ENCODE measurements at places on chromosomes 13 and 19.

DNA sequence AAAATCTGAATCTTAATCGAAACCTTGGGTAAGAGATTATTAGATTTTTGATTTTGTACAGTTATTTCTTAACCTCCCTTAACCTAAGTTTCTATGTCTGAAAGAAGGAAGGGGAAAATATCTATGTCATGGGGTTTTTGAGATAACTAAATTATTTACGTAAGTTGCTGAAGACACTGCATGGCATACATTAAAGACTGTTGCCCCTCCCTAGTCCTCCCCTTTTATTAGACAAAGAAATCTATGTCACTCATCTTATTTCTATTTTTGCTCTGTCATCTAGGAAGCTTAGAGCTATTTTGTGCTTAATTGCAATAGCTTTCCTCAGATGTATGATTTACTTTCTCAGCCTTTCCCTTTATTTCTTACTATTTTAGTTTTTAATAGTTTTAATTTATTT lies 15.0 kb downstream of the COG6 start:
- DNase-seq = no peak

DNA sequence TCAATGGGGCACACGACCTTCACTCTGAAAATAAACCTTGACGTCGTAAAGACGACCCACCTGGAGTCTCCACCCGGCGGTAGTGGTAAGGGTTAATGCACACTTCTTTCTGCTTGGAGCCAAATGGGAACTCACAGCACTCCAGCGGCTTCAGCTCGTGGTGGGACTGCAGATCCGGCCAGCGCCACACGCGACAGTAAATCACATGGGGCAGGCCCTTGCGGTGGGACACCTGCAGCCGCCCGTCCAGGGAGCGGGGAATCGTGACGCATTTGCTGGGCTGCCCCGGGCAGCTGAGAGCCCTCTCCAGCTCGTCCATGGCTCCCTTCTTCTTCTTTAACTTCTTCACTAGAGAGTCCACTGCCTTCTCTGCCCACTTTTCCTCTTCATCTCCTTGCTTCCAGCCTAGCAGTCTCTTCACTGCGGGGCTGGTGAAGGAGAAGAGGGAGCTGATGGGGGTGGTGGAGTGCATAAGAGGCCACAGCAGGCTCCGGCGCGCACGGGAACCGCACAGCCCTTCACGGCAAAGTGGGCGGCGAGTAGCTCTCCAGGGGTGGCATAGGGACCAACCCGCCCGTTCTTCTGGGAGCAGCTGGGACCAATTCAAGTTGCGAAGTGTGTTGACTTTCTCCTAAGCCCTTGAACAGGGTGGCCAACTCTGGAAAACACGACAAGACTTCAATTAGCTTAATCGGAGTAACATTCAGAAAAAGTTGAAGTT lies 40.7 kb downstream of the SMAD9 start:
- DNase-seq = no peak

DNA sequence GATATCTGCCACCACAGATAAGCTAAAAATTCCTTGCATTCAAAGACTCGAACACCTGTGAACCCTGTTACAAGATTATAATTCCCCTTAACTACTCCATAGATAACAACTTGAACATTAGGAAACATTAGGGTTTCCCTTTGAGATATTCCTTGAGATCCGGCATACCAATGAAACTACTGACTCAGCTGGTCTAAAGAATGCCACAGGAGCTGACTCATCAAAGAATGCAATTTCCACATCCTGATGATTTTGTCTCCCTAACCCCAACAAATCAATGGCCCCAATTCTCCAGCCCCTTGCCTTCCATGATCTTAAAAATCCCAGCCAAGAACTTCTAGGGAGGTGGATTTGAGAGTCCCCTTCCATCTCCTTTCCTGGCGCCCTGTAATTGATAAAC lies 35.6 kb upstream of the ZNF599 start:
- no peak for DNase-seq

DNA sequence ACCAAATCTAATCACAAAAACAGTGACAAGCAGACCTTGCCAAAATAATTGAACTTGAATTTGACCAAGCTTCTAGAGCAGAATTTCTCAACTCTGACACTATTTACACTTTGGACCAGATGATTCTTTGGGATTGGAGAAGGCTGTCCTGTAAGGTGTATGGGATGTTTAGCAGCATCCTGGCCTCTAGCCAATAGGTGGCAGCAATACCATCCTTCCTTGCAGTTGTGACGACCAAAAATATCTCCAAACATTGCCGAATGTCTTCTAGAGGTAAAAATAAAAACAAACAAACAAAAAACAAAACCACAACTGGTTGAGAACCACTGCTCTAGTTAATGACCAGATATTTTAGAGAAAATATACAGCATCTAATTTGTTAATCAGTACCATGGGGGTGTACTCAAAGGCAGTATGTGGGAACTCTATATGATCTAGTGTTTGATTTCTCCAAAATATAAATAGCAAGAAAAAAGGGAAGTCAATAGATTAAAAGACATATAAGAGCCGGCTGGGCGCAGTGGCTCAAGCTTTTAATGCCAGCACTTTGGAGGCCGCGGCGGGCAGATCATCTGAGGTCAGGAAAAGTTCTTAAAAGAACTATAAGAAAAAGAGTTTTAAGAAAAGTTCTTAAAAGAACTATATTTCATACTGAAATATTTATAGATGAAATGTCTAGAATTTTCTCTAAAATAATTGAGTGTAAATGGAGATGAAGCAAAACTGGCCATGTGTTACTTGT lies 60.9 kb upstream of the ZNF527 start:
- DNase-seq = no peak

DNA sequence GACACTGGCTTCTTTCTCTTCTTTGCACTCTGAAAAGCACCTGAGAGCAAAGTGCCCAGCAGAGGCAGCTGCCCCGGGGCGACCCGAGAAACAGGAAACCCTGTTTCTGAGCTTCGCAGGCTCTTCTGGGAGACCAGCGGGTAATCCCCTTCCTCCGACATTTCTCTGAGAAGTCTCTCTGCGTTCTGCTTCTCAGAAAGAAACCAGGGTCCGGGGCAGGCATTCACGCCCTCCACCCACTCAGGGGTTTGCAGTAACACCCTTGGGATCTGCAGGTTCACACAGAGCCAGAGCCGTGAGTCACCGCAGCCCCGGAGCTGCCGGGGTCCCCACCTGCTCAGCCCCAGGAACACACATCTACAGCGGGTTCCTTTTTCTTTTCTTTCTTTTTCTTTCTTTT lies 86.0 kb downstream of the GADD45B start:
- peak; percentile 65 for DNase-seq

Measured in stimulated activated CD4-positive, alpha-beta T cell treated with anti-CD3 and anti-CD28 coated beads, TNF-alpha, amount 100 ng/mL, for 4 hours (primary cell).